ENCODE measurements at places on chromosomes 2 and 18.

DNA sequence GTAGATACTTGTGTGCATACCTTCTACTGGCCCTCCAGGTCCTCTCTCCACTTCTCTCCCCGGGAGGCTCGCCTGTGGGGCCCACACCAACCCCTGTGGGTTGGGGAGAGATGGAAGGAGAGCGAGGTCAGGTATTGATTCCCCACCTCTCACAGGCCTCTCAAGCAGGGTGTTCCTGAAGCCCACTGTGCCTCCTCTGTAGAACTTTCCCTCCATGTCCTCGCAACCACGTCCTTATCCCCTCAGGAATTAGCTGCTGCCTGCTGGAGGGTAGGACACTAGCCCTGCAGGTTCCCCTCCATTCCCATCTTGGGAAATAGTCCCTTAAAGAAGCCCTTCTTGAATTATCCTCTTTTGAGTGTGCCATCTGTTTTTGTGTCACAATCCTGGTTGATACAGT lies 38.9 kb upstream of the KLF11 start:
- DNase-seq: no peak

- no peak for DNase-seq
Measured at GRCh38 chr2:196435189-196435588, 204.3 kb upstream of the CCDC150 start.

- no peak for DNase-seq
Measured at GRCh38 chr18:58350526-58350925, 278.4 kb downstream of the ALPK2 start.

DNA sequence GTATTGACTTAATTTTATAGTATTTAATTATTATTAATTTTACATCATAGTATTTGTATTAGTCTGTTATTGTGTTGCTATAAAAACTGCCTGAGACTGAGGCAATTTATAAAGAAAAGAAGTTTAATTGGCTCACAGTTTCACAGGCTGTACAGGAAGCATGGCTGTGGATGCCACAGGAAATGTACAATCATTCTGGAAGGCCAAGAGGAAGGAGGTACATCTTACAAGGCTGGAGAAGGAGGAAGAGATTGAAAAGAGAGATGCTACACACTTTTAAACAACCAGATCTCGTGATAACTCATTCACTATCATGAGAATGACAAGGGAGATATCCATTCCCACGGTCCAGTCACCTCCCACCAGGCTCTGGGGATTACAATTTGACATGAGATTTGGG lies 2019.4 kb upstream of the PIK3C3 start:
- DNase-seq: no peak

DNA sequence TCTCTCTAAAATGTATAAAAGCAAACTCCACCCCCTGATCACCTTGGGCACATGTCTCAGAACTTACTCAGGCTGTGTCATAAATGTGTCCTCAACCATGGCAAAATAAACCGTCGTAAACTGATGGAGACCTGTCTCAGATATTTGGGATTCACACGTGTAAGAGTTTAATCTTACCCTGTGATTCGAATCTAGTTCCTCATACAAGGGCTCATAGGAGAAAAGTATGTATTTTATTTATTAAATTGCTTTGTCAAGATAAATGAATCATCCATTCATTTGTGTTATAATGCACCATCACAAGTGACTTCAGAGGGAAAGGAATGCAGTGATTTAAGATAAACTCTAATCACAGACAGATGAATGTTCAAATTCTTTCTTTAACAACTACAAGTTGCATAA lies 712.5 kb upstream of the LRATD1 start:
- no peak for DNase-seq

DNA sequence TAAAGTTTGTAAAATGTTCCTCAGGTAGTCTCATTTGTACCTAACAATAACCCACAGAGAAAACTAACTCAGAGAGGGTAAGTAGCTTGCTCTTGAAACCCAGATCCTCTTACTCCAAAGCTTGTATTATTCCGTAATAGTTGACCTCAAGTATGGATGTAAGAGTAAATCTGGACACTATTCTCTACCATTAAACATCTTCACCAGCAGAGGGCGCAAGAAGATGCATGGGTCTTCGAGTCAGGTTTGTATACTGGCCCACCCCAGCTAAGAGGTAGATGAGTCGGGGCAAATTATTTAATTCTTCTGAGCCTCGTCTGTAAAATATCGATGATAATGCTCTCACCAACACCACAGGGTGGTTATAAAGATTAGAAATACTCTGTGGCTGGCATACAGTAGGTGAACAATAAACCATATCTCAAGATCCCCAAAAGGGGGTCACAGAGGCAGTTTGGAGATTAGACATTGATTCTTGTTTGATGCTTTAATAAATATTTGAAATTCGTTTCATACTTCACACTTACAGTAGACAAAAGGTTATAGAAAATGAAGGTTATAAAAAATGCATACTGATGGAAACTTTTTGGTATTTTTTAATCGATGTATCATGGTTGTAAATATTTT lies 3.5 kb upstream of the CABLES1 start:
- DNase-seq: no peak

DNA sequence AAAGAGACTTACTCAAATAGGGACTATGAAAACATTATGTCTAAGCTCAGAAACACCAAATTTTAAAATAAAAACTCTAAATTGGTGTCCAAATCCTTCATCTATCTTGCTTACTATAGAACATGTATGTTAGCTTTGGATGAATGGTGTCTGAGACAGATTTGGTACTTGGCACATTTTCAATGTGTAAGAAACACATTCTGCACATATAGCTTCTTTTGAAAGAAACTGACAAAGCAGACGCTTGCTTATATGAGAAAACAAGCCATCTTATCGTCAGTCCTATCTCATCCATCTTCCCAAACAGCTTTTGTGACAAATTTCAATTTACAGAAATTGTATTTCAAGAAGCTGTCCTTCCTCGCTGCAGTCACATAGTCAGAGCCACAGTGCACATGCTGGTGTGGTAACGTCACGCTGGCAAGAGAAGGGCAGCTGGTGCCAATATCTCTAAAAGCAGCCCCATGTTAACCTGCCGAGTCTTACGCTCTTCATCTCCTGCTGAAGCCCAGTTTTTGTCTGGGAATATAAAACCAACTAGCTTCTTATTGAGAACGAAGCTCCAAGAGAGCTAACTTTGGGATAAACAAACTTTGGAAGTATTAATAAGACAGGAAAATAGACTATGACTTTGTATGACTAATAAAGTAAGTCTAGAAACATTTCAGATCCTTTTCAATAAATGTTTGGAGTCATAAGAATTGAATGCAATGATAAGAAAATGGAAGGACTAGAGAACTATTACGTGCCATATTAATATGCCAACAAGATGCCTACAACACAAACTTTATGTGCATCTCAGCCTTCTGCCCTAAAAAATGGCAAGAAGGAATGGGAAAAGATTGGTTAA lies 74.9 kb upstream of the TFCP2L1 start:
- no peak for DNase-seq

DNA sequence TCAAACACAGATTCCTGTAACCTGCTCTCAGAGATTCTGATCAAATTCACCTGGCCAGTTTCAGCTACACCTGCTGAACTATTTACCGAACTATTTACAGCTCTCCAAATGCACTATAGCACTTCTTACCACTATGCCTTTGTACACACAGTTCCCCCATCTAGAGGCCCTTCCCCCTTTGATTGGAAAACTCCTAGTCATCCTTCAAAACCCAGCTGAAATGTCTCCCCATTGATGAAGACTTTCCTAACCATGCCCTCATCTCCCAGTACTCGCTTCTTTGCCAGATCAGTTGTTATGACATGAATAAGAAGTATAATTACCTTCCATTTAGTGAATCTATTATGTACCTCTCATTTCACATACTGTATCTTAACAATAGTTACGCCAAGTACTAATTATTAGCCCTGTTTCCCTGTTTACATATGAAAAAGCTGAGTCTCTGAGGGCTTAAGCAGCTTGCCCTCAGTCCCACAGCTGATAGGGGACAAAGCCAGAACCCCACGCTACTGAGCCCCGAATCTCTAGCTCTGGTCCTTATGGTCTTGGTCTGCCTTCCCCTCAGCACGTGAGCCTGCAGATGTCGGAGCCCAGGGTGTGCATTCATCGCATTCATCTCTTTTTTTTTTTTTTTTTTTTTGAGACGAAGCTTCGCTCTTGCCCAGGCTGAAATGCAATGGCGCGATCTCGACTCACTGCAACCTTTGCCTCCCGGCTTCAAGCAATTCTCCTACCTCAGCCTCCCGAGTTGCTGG lies 64.7 kb upstream of the ASAP2 start:
- DNase-seq: no peak

Data from sciatic nerve (tissue), 2 donors.